ENCODE measurements at places on chromosomes 4 and X.

GRCh38 chr4:69713593-69713992, 46.8 kb downstream of the SULT1B1 start:
- no peak for DNase-seq

DNA sequence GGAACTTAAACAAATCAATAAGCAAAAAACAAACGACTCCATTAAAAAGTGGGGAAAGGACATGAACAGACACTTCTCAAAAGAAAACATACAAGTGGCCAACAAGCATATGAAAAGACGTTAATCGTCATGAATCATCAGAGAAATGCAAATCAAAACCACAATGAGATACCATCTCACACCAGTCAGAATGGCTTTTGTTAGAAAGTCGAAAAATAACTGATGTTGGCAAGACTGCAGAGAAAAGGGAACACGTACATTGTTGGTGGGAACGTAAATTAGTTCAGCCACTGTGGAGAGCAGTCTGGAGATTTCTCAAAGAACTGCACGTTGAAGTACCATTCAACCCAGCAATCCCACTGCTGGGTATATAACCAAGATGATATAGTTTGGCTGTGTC, 23.7 kb downstream of the NEUROG2 start:
- DNase-seq: no peak

GRCh38 chr4:6308899-6309643, 39.4 kb downstream of the WFS1 start:
- no peak for DNase-seq

DNA sequence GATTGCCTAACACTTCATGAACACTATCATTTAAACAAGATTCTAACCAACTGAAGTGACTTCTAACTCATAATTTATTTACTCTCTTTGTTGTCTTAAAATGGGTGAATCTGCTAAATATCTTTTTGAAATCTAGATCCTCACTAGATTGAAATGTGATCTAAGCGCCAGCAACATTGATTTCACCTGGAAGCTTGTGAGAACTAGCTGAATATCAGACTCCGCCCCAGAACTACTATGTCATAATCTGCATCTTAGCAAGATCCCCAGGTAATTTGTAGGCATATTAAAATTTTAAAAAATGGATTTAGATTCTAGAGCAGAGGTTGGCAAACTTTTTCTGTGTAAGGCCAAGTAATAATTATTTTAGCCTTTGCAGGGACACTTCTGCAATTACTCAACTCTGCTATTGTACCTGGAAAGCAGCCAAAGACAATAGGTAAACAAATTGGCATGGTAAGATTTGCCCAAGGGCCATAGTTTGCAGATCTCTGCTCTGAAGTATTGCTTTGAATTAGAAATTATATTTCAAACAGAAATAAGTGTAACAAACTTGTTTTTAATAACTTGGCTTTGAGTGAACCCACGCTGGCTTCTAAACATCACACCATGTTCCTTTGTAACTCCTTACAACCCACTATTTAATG, 121.5 kb downstream of the REELD1 start:
- DNase-seq: no peak

GRCh38 chr4:153988492-153989363, 199.8 kb upstream of the SFRP2 start:
- no peak for DNase-seq

GRCh38 chrX:68684919-68685304, 37.4 kb downstream of the STARD8 start:
- no peak for DNase-seq

- DNase-seq: no peak
Measured at GRCh38 chr4:137861682-137862081, 329.4 kb upstream of the PCDH18 start.

DNA sequence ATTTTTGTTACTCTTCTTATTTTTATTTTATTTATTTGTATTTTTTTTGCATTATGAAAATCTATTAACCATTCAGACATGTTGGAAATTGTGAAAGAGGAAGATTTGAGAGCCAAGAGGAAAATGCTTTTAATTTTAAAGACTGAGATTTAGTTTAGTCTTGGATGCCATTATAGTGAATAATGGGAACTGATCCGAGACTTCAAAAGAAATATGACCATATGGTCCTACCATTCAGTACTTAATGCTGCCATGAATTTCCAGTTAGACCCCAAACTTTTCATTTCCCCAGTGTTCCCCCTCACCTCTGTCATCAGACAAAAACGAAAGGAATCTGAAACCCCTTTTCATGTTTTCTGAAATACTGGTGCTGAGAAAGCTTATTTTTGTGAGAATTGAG, 95.5 kb downstream of the TENM3 start:
- DNase-seq: no peak
